Activated CD4-positive, alpha-beta memory T cell treated with anti-CD3 and anti-CD28 coated beads for 36 hours (primary cell): ENCODE measurements at places on chromosomes 12 and 14. TPM values are rescaled to one million over a fixed set of nuclear protein-coding genes. Genes with fewer than 3 reads are reported as not detected.

The CPNE6 gene
- total RNA-seq: not detected

The CLEC2B gene
- 13.7 TPM for total RNA-seq

The GLTP gene
- total RNA-seq: 20.9 TPM

The LRRC43 gene
- 0.76 TPM for total RNA-seq

The SLC17A8 gene
- total RNA-seq: not detected

The SLC35F4 gene
- total RNA-seq: not detected

- DNase-seq: no peak
Measured at GRCh38 chr14:75067212-75067611, 2.2 kb upstream of the ZC2HC1C start.

DNA sequence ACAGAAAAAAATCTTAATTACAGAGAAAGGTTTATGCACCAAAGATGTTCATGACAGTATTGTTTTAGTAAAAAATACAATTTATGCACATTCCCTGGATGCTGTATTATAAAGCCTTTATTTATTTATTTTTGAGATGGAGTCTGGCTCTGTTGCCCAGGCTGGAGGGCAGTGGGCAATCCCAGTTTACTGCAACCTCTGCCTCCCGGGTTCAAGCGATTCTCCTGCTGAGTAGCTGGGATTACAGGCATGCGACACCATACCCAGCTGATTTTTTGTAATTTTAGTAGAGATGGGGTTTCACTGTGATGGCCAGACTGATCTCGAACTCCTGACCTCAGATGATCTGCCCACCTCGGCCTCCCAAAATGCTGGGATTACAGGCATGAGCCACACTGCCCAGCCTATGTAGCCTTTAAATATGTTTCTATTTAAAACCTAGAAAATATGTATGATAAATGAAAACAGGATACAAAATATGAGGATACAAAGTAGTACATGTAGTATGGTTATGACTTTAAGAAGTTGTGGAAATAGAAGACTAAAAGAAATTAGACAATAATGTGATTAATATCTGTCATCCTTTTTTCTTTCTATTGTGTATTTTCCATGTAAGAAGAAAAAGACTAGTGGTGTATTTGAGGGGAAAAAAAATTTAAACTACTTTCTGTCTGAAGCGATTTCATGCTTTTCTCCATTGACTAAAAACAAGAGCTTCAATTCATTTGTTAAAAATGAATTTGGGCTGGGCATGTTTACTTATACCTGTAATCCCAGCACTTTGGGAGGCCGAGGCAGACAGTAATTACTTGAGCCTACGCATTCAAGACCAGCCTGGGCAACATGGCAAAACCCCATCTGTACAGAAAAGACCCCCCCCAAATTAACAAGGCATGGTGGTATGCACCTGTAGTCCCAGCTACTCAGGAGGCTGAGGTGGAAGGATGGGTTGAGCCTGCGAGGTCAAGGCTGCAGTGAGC is 13.1 kb downstream of the ATF1 start:
- DNase-seq: peak; percentile 35

GRCh38 chr12:29611906-29612305 is 114.4 kb upstream of the OVCH1 start:
- DNase-seq: no peak

GRCh38 chr14:24100197-24100981 is 6.3 kb downstream of the PCK2 start:
- DNase-seq: no peak

DNA sequence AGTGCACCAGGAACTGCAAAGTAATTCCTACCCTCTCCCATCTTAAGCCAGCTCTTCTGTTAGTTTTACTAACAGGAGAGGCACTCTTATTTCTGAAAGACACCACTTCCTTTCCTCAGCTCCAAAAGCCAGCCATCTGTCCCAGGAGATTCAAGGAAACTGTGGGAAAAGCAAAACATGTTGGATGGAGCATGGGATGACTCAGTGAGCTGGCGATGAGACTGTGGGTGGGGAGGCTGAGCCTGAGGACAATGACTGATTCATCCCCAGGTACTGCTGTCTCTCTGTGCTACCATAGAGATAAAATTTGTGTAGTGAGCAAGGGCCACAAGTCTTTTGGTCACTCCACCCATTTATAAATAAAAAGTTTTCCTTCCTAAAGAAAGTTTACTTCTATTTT is 141.4 kb downstream of the MYRFL start:
- no peak for DNase-seq

- peak; percentile 91 for DNase-seq
Measured at GRCh38 chr12:132444957-132445883, 44.7 kb upstream of the FBRSL1 start.

DNA sequence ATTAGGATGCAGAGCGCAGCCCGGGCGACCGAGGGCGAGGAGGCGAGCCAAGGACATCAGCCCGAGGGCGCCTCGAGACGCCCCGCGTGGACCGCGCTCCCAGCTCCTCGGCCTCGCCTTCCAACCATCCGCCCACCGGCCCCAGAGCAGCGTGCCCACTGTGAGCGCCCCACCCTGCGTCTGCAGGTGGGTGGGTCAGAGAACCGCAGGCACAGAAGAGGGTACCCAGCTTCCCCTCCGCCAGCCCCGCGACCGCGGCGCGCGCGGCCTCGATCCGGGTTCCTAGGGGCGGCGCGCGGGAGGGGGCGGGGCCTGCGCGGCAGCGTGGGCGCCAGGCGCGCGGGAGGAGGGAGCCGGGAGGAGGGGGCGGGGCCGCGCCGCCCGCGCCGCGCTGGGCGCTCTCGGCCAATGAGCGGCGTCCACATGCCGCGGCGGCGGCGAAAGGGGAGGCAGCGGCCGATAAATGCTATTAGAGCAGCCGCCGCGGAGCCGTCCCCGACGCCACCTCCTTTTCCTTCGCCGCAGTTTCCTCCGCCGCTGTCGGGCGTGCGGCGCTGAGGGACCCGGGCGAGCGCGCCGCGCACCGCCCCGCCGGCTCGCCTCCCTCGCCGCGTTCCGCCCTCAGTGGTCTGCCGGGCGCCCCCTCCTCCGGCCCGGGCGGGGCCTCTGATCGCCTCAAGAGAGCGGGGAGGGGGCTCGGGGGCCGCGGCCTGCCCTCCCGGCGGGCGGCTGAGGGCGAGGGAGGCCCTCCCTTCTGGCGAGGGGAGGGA is at the start of gene ATP2A2:
Gene ATP2A2, plus strand, starts transcription at position 469 of the 770 bp plus-strand sequence. CDS start 543 bp downstream, outside the sequence.
- peak; percentile 92 for DNase-seq

DNA sequence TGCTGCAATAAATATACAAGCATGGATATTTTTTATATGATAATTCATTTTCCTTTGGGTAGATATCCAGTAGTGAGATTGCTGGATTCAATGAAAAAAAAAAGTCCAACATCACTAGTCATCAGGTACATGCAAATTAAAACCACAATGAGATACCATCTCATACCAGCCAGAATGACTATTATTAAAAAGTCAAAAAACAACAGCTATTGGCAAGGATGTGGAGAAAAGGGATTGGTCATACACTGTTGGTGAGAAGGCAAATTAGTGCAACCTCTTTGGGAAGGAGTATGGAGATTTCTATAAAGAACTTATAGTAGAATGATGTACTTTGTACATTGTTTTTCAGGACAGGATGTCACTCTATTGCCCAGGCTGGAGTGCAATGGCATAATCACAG is 531.2 kb upstream of the MGAT4C start:
- no peak for DNase-seq

DNA sequence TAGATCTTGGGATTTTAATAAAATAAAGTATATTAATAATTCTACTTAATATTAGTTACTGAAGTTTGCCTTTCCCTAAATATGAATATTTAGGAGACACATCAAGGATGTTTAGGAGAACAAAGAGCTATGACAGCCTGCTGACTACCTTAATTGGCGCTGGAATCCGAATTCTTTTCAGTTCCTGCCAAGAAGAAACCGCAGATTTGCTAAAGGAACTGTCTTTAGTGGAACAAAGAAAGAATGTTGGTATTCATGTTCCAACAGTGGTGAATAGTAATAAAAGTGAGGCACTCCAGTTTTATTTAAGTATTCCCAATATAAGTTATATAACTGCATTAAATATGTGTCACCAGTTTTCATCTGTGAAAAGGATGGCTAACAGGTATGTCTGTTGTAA is 54.5 kb downstream of the MIS18BP1 start:
- DNase-seq: no peak

DNA sequence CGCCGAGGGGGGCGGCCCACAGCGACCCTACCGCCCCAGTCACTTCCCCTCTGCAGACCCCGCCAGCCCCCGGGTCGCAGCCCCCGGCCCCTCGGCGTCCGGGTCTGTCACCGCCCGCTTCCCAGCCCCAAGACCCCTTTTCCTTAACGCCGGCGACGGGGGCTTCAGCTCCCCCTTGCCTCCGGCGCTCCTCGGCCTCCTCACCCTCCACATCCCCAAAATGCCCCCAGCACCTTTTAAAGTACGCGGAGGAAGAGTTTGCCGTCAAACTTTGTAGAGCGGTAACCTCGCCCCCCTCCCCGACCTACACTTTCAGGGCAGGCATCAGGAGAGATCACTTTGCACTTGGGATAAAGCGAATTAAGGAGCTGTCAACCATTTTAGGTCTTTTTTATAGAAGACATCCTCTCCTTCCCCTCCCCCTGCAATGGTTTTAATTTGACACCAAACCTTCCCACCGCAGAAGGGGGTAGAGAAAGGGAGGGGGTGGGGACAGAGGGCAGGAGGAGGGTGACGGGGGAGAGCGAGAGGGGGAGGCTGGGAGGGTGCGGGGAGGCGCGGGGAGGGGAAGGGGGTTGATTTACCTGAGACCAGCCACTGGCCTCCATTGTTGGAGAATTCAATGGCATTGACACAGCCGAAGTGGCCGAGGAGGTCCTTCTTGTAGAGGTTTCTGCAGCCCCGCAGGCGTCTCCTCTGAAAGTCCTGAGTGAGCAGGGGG is 578 bp downstream of the DCAF5 start:
- peak; percentile 65 for DNase-seq

DNA sequence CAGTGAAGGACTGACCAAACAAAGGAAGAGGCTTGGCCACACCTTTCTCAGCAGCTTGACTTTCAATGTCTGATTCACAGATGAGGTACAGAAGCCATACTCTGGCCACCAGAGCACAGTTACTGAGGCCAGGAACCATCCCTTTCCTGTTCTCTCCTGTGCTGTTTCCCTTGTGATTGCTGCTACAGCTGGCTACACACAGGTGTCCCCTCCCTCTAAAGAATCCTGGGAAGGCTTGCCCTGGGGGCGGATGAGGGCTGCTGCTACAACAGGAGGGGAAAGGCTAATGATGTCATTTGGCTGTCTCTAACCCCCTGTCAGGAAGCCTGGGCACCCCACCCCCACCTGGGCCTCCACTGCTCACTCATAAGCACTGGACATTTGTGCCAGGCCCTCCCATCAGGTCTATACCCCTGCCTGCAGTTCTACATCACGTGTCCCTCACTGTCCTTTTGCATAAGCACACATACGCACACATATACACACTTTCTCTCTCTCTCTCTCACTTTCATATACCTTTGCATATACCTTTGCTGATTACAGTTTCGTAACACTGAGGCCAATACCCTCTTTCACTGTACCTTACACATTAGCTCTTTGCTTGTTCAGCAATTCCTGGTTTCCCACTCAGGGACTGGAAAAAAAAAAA is 41.4 kb downstream of the PRPF40B start:
- DNase-seq: no peak

DNA sequence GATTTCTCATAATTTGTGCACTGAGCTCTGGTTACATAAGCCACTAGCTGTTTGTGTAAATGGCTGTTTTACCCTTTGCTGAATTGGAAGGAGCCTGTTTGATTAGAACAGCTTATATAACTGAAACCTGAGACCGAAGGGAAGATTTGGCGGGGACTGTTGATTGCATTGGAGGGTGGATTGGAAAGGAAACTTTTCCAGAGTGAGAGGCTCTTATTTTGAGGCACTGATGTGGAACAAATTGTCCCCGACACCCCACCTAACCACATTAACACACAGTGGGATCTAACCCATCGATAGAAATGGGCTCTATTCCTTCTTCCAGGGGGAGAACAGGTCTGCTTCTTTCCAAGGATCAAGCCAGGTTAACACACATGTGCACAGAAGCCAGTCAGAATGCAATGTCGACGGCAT is 51.7 kb downstream of the TMEM30B start:
- no peak for DNase-seq

DNA sequence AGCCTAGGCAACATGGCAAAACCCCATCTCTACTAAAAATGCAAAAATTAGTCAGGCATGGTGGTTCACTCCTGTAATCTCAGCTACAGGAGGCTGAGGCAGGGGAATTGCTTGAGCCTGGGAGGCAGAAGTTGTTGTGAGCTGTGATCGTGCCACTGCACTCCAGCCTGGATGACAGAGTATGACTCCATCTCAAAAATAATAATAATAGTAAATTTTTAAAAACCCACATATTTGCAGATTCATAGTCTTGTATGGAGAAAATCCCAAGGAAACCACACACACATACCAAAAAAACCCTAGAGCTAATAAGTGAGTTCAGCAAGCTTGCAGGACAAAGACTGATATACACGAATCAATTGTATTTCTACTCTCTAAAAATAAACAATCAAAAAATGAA is 19.0 kb upstream of the MTHFD1 start:
- no peak for DNase-seq

DNA sequence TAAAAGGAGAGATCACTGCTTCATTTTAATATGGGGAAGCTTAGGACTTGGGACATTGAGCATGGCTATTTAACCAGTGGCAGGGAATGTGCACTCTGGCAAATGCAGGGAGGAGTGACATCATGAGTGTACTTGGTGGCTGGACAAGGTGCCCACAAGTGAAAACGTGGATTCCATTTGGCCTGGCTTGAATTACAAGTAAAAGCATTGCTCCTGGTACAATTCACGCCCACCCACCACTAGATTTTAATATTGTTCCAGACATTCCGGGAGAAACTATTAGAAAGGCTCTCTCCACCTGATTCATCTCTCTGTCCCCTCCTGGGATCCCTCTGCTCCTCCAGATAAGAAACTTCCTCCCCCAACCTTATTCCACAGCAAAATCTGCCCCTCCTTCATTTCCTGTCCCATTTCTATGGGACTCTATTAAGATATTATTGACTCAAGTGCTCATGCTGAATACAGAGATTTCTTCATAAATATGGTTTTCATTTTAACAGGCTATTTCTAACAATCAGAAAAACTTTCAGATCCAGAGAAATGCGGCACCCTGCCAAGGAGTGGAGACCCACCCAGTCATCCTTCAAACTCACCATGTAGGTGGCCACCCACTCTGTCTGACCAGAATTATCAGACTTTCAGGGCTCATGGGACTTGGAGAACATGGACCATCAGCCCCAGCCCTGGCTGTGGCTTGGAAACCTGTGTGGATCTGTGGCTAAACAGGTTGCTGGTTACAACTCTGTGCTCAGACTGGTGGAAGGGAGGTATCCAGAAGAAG is 43.2 kb downstream of the SSPN start:
- no peak for DNase-seq

DNA sequence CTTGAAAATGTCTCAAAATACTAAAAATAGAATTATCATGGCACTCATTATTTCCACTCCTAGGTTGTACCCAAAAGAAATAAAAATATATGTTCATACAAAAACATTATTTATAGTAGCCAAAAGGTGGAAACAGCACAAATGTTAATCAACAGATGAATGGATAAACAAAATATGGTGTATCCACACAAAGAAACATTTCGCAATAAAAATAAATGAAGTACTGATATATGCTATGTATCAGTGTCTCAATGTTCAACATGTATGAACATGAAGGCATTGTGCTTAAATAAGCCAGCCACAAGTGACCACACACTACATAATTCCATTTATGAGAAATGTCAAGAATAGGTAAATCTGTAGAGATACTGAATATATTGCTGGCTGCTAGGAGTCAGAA is 40.9 kb downstream of the FOXG1 start:
- DNase-seq: no peak

GRCh38 chr14:98093111-98093510 is 1178.9 kb downstream of the BCL11B start:
- DNase-seq: no peak
